ENCODE measurements at places on chromosomes 4 and X.
A peak's percentile ranks its signal among the peaks of the same experiment; 100 is the strongest.

GRCh38 chr4:165481053-165481835 is 102.4 kb downstream of the CPE start:
- DNase-seq: no peak

GRCh38 chr4:87848622-87849351 is 16.0 kb downstream of the MEPE start:
- peak; percentile 31 for DNase-seq

- DNase-seq: no peak
Observed at GRCh38 chr4:54625391-54625790, 32.4 kb upstream of the KIT start.

DNA sequence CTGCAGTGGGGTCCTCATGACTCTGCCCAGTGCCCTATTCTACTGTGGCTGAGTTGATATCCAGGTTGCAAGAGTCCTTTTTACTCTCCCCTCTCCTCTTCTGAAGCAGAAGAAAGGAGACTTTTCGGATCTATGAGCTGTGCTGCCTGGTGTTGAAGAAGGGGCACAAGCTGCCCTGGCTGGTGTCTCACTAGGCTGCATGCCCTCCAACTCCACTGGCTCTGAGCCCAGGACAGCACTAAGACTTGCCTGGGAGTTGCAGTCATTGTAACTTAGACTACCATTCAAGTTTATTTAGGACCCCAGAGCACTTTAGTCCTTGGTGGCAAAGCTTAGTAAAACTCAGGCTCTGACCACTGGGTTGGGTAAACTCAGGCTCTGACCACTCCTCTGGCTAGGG is 89.4 kb downstream of the GABRB1 start:
- DNase-seq: no peak

GRCh38 chrX:113741744-113742143 is 842.1 kb upstream of the HTR2C start:
- DNase-seq: no peak

- DNase-seq: no peak
Observed at GRCh38 chrX:79330022-79330421, 37.1 kb downstream of the ITM2A start.

DNA sequence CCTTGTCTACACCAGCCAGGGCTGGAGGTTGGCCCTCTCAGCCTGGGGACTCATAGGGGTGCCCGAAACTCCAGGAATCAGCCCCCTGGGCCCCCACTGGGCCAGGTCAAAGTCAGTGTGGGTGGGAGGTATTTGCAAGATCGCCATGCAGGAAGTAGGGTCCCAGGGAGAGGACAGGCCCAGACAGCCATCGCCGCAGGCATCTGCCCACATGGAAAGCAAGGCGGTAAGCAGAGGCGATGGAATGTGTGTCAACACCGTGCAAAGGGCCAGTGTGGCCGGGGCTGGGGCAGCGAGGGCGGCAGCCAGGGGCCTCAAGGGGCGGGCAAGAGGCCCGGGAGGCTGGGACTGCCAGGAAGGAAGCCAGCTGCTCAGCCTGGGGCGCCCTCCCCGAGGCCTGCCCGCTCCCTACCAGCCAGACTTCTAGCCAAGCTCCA is 19.3 kb upstream of the DUSP9 start:
- no peak for DNase-seq
